ENCODE measurements at places on chromosomes 4 and X.

DNA sequence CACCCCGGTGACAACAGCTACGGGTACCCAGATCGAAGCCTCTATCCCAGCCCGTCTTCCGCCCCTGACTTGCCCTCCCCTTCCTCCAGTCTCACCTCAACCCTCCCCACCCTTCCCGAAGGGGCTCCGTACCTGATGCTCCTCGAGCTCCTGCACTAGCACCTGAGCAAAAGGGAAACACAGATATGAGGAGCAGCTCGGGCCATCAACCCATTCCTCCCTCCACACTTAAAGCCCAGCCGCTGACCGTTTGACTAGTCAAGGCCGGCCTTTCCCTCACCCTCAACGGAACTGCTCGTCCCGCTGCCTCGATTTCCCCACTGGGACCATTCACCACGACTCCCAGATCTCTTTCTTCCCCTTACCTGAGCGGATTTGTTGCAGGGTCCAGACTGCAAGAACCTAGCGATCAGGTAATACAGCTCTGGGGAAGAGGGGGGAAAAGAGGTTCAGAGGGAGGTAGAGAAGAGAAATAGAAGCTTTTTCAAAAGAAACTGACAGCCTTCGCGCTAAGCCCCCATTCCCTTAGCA, 731 bp downstream of the BRWD3 start:
- no peak for DNase-seq

DNA sequence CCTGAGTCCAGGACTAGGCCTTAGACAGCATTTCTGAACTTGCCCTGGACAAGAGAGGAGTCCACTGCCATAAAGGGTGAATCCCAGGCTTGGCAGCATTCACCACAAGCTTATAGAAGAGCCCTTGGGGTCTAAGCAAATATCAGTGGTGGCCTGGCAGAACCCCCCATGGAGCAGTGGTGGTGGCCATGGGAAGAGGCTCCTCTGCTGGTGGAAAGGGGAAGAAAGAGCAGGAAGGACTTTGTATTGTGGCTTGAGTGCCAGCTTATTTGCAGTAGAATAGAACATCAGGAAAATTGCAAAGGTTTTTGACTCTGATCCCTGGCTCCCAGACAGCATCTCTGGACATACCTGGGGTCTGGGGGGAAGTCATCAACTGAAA, 58.1 kb upstream of the STARD8 start:
- DNase-seq, result no peak

GRCh38 chr4:164572877-164573279, 181.1 kb upstream of the SMIM31 start:
- DNase-seq, result peak; percentile 40

GRCh38 chrX:68433155-68433980, at the start of gene OPHN1:
OPHN1 (minus strand) TSS chrX:68433495; CDS start chrX:68433020, 475 bp downstream.
- no peak for DNase-seq

DNA sequence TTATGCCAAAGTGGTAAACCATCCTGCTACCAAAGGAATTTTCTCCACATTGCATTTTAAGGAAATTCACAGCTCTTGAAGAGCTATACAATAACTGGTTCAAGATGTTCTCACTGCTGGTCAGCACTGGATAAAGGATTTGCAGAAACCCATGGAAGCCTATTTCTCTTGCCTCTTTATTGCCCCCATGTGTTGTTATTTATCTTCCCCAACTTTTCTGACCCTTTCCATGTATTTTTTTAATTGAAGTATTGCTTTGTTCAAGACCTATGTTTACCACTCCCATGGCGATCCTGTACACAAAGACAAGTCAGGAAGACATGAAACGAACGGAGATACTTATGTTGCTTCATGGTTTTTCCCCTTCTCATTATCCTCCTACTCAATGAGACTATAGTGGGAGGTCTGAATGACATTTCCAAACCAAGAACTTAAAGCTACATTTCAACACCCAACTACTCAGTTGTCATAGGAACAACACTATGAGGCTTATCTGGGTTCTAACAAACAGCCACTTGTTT, 566.4 kb upstream of the DIPK2B start:
- no peak for DNase-seq

GRCh38 chrX:46209037-46209436, 336.2 kb downstream of the ZNF674 start:
- no peak for DNase-seq

DNA sequence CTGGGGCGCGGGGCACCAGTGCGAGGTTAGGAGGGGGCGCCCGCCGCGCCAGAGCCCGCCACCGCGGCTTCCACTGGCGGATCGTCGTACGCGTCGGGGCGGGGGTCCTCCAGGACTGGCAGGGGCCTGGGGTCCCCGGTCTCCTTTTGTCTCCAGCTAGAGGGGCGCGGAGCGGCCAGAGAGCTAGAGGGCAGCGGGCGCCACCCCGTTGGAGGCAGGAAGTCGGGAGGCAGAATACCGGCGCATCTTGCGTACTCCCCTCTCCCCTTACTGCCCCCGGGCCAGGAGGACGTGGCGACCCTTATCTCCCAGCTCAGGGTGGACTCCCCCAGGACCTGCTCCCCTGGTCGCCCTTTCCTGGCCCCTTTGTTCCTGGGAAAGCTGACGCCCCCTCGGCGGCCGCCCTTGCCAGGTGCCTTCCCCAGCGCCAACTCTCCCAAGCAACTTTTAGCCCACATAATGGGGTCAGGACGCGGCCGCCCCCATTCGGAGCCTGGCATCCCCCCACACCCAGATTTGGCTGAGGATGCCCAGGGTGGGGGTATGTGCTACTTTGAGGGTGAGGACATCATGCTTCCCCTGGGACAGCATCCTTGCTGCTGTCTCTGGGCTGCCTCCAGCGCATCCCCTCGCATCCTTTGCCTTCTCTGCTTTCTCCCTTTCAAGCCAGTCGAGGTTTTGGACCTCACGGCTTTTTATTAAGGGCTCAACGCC, 933 bp downstream of the CNKSR2 start:
- no peak for DNase-seq

GRCh38 chrX:96449191-96449590, 235.5 kb upstream of the DIAPH2 start:
- DNase-seq, result no peak
